Neuronal stem cell (in vitro differentiated cells): ENCODE measurements at places on chromosomes 2 and 18.

- DNase-seq: no peak
These were observed 229.3 kb upstream of the ZSWIM2 start for GRCh38 chr2:187078297-187078696.

DNA sequence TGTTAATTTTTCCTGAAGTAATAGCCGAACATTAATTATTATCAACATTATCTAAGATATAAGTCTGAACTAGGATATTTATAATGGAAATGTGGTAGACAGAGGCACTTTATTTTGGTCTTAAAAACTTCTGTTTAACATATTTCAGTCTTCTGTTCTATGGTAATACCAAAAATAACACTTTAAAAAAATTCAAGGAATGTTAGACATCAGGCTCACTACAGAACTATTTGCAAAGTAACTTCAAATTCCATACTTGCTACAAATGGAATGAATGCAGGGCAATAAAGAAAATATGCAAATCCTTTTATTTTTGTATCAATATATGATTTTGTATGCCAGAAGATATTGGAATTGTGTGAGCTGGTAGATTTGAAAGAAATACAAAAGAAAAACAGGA lies 345.5 kb upstream of the DSEL start:
- DNase-seq: no peak

GRCh38 chr2:237720957-237721356 lies 77.6 kb upstream of the RBM44 start:
- no peak for DNase-seq

- DNase-seq: no peak
These were observed 59.9 kb downstream of the VIT start for GRCh38 chr2:36756438-36756837.

GRCh38 chr2:107001062-107001461 lies 115.1 kb upstream of the ST6GAL2 start:
- no peak for DNase-seq

DNA sequence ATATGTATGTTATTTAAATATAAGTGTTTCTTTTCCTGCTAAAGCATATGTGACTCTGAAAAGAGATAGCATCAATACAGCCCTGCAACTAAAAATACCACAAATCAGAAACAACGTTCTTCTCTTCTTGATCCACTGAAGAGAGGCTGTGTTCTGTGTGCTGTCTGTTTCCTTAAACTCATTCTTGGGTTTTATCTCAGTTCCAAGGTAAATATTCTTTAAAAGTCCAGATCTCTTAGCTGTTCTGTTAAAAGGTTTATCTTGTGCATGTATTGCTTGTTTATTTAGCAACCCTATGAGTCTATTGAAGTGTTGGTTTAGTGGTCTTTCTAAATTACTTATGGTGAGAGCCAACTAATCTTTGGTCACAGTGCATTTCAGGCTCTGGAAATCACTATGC lies 173.3 kb upstream of the NT5C1B start:
- no peak for DNase-seq

- no peak for DNase-seq
These were observed 144.3 kb downstream of the INHBB start for GRCh38 chr2:120490091-120490798.

DNA sequence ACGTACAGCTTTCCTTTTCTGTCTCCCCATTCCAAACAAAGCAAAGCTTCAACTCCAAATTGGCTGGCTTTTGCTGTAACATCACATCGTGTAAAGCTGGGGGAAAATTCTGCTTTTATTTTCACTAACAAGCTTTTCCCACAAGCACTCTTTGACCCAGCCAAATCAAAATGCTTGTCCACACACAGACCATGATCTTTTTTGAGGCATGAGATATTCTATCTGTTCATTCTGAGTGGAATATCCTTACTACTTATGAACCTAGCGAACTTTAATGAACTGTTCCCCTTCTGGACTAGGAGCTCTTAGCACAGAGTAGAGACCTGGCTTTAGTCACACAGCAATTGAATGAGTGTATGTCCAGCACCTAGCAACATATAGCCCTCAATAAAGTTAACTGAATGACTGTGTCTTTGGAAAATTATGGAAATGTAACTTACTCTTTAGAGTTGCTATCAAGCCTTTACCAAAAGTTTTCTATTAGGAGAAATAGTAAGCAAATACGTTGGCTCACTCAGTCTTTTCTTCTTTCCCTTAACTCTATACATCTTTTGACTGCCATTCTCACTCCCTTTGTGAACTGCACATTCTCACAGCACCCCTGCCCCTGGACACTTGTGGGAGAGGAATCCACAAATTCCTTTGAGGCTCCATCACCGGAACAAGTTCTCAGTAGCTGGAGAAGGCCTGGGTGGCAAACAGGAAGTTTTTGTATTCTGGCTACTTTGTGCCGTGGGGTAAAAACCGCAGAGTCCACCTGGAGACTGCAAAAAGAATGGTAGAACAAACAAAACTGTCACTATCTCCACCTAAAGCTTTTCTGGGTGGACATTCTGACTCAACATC lies 1.3 kb upstream of the UBE2E3 start:
- DNase-seq: peak; percentile 21
